Cortex of kidney (tissue), 1 donor: ENCODE measurements at places on chromosomes 16 and 17.

- no peak for DNase-seq
These were observed 30.9 kb downstream of the C17orf75 start for GRCh38 chr17:32311028-32311536.

- DNase-seq: no peak
These were observed 123.0 kb upstream of the GNAO1 start for GRCh38 chr16:56068314-56068713.

DNA sequence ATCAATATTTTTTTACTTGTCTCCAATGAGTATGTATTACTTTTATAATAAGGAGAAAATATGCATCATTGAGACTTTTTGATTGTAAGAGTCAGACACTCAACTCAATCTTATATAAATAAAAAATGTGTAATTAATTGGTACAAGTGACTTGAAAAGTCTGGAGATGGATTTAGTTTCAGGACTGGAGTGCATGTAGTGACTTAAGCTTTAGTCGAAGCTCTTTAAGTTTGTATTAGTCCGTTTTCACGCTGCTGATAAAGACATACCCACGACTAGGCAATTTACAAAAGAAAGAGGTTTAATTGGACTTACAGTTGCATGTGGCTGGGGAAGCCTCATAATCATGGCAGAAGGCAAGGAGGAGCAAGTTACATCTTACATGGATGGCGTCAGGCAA lies 60.7 kb upstream of the NKD1 start:
- DNase-seq: no peak

GRCh38 chr16:11682655-11683096 lies 14.4 kb downstream of the SNN start:
- no peak for DNase-seq

DNA sequence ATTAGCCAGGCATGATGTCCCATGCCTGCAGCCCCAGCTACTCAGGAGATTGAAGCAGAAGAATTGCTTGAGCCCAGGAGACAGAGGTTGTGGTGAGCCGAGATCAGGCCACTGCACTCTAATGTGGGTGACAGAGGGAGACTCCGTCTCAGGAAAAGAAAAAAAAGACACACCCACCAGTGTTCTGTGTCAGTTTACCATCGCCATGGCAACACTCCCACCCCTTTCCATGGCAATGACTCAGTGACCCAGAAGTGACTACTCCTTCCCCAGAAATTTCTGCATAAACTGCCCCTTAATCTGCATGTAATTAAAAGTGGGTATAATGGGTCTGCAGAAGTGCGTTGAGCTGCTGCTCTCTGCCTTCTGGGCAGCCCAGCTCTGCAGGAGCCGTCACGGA lies 4.0 kb upstream of the ZC3H18 start:
- DNase-seq: no peak

- no peak for DNase-seq
These were observed 142.2 kb downstream of the RAB11FIP4 start for GRCh38 chr17:31533546-31534155.

DNA sequence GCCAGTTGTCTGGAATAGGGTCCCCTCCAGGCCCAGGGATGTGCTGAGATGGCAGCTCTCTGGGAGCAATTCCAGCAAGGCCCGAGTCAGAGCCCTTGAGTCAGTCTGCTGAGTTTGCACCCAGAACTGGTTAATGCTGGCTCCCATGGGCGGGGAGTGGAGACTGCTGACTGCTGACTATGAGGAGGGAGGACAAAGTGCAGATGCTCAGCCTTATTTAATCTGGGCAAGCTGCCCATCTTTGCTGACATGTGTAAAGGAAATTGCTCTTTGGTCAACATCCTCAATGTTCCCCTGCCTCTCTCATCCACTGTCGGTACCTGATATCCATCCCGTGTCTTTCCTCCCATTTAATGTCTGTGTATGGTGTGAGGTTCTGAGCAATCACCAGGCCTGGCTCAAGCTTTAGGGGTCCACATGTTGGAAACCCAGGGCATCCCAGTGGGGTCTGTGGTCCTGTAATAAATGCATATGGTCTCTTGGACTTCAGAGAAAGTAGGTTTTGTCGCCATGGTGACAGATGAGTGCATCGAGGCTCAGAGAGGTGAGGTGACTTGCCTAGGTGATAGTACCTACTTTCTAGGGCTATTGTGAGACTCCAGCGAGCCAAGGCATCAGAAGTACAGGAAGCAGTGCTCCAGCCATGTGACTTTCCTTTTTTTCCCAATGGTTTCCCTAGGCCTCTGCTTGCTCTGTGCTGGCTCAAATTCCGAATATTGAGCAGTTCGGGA lies 20.0 kb upstream of the RNF135 start:
- DNase-seq: no peak

DNA sequence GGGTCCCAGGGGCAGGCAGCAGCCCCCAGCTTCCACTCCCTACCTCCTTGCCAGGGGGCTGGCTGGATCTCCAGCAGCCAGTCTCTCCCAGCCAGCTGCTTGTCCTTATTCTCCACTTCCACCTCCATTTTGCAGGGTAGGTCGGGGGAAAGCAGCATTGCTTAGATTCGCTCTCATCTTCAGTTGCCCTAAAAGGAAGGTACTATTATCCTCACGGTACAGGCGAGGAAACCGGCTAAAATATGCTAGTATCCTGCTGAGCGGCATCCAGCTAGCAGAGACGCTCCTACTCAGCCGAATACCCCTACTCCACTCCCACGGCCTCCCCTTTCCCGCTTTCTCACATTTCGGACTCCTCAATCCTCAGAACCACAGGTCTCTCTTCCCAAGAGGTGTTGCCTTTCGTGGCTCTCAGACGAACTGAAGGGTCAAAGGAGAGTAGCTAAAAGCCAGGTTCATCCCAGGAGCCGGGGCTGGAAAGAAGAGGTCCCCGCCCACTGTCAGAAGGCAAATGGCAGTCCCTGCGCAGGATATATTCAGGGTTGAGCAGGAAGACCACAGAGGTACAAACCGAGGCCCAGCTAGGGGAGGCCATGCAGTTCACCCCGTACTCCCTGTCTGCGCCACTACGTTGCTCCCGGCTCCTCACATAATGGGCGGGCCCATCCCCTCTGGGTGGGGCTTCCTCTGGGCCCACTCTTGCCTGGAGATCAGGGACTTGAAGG lies 1.7 kb upstream of the RAB11FIP4 start:
- DNase-seq: no peak

- no peak for DNase-seq
These were observed 630 bp downstream of the RNFT1 start for GRCh38 chr17:59963738-59964481.

- DNase-seq: no peak
These were observed 158.1 kb upstream of the CIBAR2 start for GRCh38 chr16:85270374-85270773.

GRCh38 chr17:67260170-67260987 lies 15.4 kb upstream of the HELZ start:
- no peak for DNase-seq

GRCh38 chr16:67430504-67430976 lies 381 bp upstream of the HSD11B2 start:
- DNase-seq: no peak

- no peak for DNase-seq
These were observed 123.8 kb upstream of the RPL38 start for GRCh38 chr17:74079537-74080300.

GRCh38 chr17:27608328-27609230 lies 22.4 kb upstream of the LGALS9 start:
- DNase-seq: no peak

GRCh38 chr16:77549876-77550275 lies 115.0 kb upstream of the ADAMTS18 start:
- no peak for DNase-seq

- no peak for DNase-seq
These were observed 49.9 kb downstream of the MAP2K4 start for GRCh38 chr17:12070561-12070960.

GRCh38 chr16:81945665-81946064 lies 65.6 kb downstream of the SDR42E1 start:
- DNase-seq: no peak

DNA sequence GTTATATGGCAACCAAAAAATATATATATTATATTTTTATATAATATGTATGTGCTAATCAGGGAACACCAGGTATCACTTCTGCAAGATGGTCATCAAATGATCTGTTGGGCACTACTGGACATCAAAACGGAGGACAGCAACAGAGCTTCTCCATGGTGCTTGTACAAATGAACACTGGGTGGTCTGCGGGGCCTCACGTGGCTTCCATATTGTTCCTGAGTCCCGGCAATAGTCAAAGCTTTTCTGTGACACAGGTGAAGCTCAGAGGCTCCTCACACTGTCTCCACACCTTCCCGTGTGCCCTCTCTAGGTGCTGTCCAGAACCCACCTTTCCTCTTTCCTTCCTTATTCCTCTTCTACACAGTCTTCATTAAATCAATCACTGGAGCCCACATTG lies 149.9 kb upstream of the PIRT start:
- no peak for DNase-seq

DNA sequence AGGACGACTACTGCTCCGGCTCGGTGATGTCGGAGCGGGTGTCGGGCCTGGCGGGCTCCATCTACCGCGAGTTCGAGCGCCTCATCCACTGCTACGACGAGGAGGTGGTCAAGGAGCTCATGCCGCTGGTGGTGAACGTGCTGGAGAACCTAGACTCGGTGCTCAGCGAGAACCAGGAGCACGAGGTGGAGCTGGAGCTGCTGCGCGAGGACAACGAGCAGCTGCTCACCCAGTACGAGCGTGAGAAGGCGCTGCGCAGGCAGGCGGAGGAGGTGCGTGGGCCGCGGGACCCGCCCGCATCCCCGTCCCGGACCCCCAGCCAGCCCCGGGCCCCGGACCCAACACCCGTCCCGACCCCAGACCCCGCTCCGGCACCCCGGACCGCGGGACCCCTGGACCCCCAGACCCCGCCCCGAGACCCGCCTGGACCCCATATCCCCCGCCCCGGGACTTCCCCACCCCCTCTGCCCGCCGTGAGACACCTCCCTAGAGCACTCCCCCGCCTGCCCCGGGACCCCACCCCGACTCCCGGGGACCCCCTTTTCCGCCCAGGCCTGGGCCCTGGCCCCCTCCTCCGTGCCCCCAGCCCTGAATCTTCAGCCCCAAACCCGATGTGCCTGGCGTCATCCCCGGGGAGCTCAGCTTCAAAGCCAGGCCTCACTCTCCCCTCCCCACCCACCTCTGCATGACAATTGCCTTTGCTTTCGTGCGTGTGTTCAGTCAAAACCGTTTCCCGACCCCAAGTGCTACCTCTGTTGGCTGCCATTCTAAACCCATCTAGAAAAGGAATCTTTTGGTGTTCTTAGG lies 594 bp downstream of the MAPK8IP3 start:
- DNase-seq: no peak

- DNase-seq: no peak
These were observed 19.9 kb upstream of the PLLP start for GRCh38 chr16:57304169-57305061.

DNA sequence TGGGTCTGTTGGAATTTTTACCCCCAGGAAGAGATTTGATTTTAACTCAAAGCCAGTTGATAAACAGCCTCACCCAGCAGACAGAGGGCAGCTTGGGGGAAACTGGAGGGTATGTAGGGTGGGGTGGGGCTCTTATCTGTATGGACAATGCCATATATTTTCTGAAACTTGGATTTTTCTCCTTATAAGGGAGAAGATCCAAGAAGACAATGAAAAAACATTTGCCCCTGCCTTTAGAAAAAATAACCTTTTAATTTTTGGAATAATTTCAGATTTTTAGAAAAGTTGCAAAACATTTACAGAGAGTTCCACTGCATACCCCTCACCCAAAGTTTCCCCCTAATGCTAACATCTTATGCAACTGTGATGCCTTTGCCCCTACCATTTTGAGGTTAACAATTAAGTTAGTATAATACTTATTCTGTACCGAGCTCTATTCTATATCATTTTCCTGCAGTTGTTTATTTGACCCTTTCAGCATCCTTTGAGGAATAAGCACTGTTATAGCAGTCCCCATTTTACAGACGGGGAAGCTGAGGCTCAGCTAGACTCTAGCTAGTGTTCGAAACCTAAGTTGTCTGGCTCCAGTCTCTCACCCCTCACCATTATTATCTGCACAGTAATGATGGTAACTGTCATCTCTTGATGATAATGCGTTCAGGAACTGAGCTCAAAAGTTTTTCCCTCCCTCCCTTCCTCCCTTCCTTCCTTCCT lies 66.4 kb downstream of the PRKCB start:
- DNase-seq: no peak

DNA sequence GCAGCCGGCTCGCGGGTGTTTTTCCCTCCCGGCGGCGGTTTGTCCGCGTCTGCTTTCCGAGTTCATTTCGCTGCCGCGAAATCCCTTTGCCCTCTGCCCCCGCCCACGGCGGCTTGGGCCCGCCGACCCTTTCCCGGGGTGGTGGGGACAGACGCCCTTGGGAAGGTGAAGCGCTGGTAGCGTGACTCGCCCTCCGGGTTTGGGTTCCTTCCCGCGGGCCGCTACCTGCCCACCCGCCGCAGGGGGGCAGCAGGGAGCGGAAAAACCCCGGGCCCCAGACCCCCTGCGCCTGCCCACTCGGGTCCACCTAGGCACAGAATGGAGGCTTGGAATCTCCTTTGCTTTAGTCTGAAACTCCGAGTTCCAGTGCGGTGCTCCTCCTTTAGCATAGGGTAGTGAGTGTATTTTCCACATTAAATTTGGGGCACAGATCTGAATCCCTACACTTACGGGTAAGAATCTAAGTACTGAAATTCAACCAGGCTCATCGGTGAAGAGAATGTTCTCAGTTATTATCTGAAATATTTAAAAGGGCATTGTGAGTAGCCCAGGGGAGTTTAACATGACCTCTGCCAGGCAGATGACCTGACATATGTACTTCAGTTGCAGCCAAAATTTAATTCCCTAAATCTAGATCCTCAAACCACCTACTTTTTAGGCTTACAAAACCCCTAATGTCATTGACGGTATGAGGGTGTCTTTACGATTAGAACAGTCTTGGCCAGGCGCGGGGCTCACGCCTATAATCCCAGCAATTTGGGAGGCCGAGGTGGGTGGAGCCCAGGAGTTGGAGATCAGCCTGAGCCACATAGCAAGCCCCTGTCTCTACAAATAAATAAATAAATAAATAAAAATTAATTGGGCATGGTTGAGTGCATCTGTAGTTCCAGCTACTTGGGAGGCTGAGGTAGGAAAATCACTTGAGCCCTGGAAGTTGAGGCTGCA lies 1.0 kb downstream of the NME2 start:
- DNase-seq: no peak

DNA sequence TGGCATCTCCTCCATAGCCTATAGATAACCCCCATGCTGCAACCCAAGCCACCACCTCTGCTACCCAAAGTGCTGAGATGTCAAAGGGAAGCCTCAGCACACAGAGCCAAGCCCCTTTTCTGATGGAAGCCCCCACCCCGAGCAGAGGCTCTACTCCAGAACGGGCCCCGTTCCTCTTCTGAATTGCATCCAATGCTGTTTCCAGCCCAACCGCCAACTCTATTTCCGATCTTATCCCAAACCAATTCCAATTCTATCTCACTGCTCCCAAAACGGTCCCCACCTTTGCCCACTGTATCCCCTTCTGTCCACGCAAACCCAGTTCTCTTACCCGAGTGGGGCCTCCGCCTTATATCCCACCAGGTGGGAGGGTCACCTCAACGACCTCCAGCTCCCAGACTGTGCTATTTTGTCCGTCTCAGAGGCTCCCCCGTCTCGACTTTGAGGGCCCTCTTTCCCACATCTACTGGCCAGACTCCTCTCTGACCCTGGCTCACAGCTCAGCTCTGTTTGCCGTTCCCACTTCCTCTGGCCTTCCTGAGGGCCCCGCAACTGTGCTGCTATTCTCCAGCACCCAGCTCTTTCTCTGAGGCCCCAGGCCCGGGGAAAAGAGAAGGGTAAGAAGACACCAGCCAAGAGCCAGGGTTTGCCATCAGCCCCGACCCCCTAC lies 487 bp downstream of the SRL start:
- no peak for DNase-seq

- DNase-seq: no peak
These were observed 20.1 kb upstream of the TAOK1 start for GRCh38 chr17:29369831-29370735.
